ENCODE measurements at places on chromosomes 11 and 22.

DNA sequence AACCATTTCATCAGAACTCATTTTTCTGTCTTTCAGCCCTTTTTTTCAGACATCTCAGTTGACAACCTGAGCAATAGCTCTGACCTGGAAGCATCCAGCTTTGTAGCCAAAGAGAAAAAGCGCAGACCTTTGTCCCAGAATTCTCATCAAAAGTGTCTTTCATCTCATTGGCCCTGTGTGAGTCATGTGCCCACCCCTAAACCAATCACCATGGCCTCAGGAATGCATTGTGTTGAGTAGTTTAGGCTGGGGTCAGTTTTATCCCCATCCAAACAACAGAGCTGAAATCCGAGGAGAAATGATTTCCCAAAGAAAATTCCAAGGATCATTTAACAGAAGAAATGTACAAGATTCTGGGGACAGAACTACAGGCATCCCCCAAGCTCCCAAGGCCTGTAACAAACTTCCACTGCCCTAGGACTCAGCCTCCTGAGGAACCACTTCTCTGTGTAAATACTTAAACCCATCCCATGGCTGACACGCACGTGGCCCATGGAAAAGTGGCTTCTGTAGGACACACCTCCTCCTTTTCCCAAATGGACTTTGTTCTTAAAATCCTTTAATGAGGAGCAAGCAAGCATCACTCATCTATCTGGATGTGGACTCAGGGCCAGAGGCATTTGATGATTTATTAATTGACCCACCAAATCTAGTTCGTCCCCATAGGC is 429.0 kb downstream of the SOX6 start:
- DNase-seq: no peak

- no peak for DNase-seq
Observed at GRCh38 chr11:117676501-117676900, 120.5 kb downstream of the DSCAML1 start.

- DNase-seq: peak; percentile 12
Observed at GRCh38 chr11:83051760-83052671, 19.7 kb downstream of the RAB30 start.

- DNase-seq: no peak
Observed at GRCh38 chr22:42228483-42228882, 42.0 kb downstream of the TCF20 start.

- DNase-seq: no peak
Observed at GRCh38 chr22:44172370-44173108, 8.2 kb upstream of the PARVG start.

- no peak for DNase-seq
Observed at GRCh38 chr22:46229701-46230100, 20.4 kb downstream of the CDPF1 start.

DNA sequence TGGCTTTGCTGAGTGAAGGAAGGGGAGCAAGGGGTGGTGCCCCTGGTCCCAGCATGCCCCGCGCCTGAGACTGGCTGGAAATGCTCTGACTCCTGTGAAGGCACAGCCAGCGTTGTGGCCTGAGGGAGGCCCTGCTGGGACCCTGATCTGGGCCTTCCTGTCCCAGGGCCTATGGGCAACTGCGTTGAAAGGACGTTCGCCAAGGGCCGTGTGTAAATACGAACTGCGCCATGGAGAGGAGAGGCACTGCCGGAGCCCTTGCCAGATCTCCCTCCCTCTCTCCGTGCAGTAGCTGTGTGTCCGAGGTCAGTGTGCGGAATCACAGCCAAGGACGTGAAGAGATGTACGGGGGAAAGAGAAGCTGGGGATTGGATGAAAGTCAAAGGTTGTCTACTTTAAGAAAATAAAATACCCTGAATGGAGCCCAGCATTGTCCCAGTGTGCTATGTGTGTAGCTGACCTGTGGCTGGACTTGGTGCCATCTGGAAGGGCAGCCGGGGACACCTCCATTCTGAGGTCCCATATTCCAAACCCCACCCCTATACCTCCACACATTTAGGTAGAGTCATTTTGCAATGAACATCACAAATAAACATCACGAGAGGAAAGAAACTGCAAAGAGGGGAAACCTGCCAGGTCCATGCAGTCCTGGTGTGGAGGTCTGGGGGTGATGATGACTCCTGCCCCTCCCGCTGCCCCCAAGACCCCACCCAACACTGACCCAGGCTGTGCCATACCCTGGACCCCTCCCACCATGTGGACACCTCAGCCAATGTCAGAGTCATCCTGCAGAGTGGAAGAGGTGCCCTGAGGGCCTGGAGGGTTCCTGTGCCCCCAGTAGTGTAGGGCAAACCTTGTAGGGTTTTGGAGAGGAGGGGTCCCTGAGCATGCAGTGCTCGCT is 16.9 kb downstream of the RSPH14 start:
- DNase-seq: no peak

DNA sequence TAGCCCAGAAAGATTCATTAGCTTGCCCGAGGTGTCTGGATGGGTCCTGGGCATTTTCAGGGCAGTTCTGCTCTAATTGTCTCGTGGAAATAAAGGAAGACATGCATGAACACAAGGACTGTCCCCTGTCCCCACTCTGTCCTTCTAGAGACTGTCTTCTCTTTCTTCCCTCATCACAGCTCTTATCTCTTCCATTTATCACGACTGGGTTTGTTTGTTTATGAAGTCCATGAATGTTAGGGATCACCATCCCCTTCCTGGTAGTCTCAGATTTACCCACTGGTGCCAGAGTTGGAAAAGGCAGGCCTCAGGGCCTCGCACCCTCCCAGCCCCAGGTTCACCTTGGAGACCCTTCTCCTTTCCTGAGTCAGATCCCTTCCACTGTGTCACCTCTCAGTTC is 134.8 kb downstream of the PARVA start:
- no peak for DNase-seq

DNA sequence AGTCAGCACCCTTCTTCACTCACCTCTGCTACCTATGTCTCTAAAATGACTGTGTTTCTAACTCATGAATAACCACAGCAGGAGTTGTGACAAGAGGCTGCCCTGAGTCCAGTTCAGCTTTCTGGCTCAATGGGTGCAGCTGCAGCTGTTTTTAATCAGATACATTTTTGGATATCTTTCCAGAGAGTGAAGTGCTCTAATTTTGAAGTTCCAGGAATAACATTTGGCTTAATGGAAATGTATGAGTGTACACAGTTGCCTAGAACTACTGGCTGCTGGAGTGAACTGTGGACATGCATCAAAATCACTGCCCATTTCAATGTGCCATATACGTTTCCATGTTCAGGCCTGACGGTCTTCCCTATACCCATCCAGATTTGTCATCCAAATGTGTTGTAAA is 769.5 kb upstream of the ANO3 start:
- no peak for DNase-seq

Data from nephron progenitor cell (in vitro differentiated cells).